CD4-positive, alpha-beta T cell treated with Interferon gamma for 1 hour (primary cell): ENCODE measurements at places on chromosomes 2 and 18.

- no peak for DNase-seq
These were observed 104.9 kb downstream of the NCK2 start for GRCh38 chr2:105849431-105850179.

GRCh38 chr2:186256540-186256939 is 229.5 kb upstream of the ZC3H15 start:
- no peak for DNase-seq

- DNase-seq, result no peak
These were observed 98.7 kb downstream of the SLC8A1 start for GRCh38 chr2:40353231-40353630.

GRCh38 chr2:14615760-14616159 is 16.8 kb upstream of the LRATD1 start:
- DNase-seq, result no peak

- no peak for DNase-seq
These were observed 179.2 kb upstream of the ZNF521 start for GRCh38 chr18:25531207-25531606.
